ENCODE measurements at places on chromosomes 7 and 10. TPM values are rescaled to one million over a fixed set of nuclear protein-coding genes. Genes with fewer than 3 reads are reported as not detected.

The COL28A1 gene
- total RNA-seq, result 0.49 TPM

The ST8SIA6 gene
- total RNA-seq, result 0.60 TPM

The PDK4 gene
- 1.2 TPM for total RNA-seq

DNA sequence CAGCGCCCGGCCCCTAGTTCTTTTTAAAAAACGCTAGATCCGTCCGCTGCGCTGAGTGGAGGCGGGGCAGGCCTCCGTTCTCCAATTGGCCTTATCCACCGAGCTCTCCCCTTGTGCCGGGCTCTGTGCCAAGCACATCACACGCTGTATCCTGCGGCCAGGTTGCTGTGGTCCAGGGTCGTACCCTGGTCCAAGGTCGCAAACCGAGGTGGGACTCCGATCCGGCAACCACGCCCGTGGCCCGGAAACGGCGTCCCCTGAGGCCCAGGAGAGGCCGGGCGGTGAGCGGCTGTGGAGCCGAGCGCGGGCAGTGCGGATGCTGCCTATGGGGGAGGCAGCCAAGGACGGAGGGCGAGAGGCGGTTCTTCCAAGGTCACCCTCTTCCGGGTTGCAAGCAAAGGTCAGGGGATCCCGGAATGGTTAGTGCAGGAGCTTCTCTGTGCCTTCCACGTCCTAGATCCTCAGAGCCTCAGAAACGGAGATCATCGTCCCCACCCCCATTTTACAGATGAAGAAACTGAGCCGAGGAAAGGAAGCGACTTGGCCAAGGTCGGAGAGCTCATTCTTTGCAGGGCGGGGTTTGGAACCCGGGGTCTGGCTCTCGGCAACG is 72.4 kb upstream of the LRRC4 start:
- H3K27ac ChIP-seq, result no peak overlapping the region
- peaks cover 6% of the 10 kb centered on the region for H3K4me1 ChIP-seq
- H3K27me3 ChIP-seq, result no peaks in the 10 kb centered on the region
- no peak for DNase-seq
- H3K4me3 ChIP-seq, result peak overlapping the region; percentile 56
- no peaks in the 10 kb centered on the region for H3K36me3 ChIP-seq

DNA sequence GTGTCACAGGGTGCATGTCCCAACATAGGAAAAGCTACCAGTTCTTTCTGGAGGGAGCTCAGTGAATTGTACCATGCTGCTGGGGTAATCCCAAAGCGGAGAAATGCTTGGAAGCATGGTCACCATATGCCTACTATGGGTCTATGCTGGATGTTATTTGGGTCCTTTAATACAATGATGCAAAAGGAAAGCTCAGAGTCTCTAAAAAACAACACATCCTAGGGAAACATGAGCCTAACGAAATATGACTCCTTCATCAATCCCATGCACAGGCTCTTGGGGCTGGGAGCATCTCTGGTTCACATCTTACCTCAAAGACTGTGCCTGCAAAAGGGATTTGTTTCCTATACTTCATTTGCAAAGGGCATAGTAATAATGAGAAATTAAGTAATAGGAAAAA is 65.2 kb downstream of the CUBN start:
- H3K36me3 ChIP-seq, result no peaks in the 10 kb centered on the region
- H3K4me3 ChIP-seq, result no peak overlapping the region
- no peak for DNase-seq
- H3K4me1 ChIP-seq, result peaks cover 8% of the 10 kb centered on the region
- H3K27ac ChIP-seq, result no peak overlapping the region
- no peaks in the 10 kb centered on the region for H3K27me3 ChIP-seq

GRCh38 chr10:96577069-96577468 is 9.7 kb downstream of the TM9SF3 start:
- H3K4me3 ChIP-seq, result no peak overlapping the region
- H3K27ac ChIP-seq, result no peak overlapping the region
- H3K27me3 ChIP-seq, result no peaks in the 10 kb centered on the region
- DNase-seq, result no peak
- no peaks in the 10 kb centered on the region for H3K36me3 ChIP-seq
- peaks cover 5% of the 10 kb centered on the region for H3K4me1 ChIP-seq

The MRC1 gene
- total RNA-seq, result 0.51 TPM

DNA sequence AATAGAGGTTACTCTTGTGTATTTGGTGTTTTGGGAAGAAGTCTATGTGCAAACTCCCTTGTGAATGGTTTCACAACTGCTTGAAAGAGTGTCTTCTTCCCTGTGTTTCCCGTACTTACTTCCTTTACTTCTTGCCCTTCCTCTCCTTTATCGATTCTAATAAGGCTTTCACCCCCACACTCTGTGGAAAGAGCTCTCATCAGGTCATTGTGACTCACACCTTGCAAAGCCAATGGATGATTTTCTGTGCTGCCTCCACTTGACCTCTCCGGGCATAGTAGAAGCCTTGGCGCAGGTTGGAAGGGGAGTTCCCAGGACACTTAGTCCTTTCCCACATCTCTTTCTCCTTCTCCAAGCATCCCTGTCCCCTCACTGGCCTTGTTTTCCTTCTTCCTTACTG is 6.2 kb upstream of the TSPAN15 start:
- H3K27me3 ChIP-seq, result no peaks in the 10 kb centered on the region
- DNase-seq, result no peak
- H3K4me1 ChIP-seq, result no peaks in the 10 kb centered on the region
- H3K27ac ChIP-seq, result no peak overlapping the region

DNA sequence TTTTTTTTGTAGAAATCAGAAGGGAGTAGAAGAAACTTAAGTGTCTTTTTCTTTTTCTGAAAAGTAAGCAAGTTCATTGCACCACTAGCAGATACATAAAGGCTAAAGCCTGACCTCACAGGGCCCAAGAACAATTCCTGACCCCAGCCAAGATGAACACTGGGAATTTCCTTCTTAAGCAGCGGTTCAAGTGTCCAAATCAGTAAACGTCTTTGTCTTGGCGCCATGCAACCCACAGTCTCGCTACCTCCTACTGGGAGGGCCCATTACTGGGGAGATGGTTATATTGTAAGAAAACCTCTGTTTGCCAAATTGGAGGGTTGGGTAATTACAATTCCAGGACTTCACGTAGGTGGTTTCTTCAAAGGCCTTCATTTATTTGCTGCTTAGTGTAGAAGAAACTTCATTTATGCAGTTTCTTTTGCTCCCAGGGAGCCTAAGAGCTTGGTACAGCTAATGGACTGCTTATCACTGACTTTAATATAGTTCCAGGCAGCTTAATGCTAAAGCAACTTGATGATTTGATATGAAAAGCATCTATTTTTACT is 58.3 kb upstream of the ADRB1 start:
- no peak for DNase-seq
- no peak overlapping the region for H3K4me3 ChIP-seq
- no peaks in the 10 kb centered on the region for H3K36me3 ChIP-seq
- peaks cover 3% of the 10 kb centered on the region for H3K27me3 ChIP-seq
- H3K4me1 ChIP-seq, result peaks cover 8% of the 10 kb centered on the region
- no peak overlapping the region for H3K27ac ChIP-seq

The TCAF2 gene
- total RNA-seq, result 20.3 TPM

The CALHM1 gene
- not detected for total RNA-seq

- H3K27me3 ChIP-seq, result no peaks in the 10 kb centered on the region
- H3K27ac ChIP-seq, result no peak overlapping the region
- H3K4me1 ChIP-seq, result no peaks in the 10 kb centered on the region
- H3K4me3 ChIP-seq, result no peak overlapping the region
- no peaks in the 10 kb centered on the region for H3K36me3 ChIP-seq
- no peak for DNase-seq
Observed at GRCh38 chr10:1980459-1980858, 243.1 kb upstream of the ADARB2 start.

The DPCD gene
- 5.1 TPM for total RNA-seq

DNA sequence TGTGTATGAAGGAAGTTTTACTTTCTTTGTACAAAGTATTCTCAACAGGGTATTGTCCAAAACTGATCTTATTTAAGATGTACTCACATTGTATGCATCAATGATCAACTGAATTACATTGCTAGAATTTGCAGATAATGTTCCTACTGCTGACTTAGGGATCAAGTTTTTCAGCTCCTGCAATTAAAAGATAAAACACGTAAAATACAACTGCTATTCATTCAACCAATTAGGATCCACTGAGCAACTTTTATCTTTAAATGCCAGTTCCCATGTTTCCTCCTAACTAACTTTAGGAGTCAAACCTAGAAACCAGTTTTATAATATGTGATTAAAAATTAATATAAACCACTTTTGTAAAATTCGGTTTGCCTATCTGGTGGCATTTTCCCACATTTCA is 35.9 kb downstream of the ITGB1 start:
- peaks cover 7% of the 10 kb centered on the region for H3K4me1 ChIP-seq
- no peaks in the 10 kb centered on the region for H3K27me3 ChIP-seq
- H3K36me3 ChIP-seq, result peaks cover 29% of the 10 kb centered on the region

The PTN gene
- not detected for total RNA-seq

GRCh38 chr10:103595933-103596726 is 102.6 kb downstream of the NEURL1 start:
- H3K27me3 ChIP-seq, result no peaks in the 10 kb centered on the region
- no peaks in the 10 kb centered on the region for H3K36me3 ChIP-seq

The FANK1 gene
- total RNA-seq, result not detected

The CTBP2 gene
- total RNA-seq, result 1.4 TPM

- H3K36me3 ChIP-seq, result no peaks in the 10 kb centered on the region
- no peak overlapping the region for H3K4me3 ChIP-seq
Observed at GRCh38 chr10:118092209-118092608, 45.5 kb upstream of the RAB11FIP2 start.

The IDI1 gene
- total RNA-seq, result 23.4 TPM

GRCh38 chr7:135763261-135763660 is 14.6 kb upstream of the FAM180A start:
- H3K4me1 ChIP-seq, result no peaks in the 10 kb centered on the region
- no peak overlapping the region for H3K27ac ChIP-seq
- H3K4me3 ChIP-seq, result no peak overlapping the region
- DNase-seq, result no peak
- no peaks in the 10 kb centered on the region for H3K27me3 ChIP-seq

DNA sequence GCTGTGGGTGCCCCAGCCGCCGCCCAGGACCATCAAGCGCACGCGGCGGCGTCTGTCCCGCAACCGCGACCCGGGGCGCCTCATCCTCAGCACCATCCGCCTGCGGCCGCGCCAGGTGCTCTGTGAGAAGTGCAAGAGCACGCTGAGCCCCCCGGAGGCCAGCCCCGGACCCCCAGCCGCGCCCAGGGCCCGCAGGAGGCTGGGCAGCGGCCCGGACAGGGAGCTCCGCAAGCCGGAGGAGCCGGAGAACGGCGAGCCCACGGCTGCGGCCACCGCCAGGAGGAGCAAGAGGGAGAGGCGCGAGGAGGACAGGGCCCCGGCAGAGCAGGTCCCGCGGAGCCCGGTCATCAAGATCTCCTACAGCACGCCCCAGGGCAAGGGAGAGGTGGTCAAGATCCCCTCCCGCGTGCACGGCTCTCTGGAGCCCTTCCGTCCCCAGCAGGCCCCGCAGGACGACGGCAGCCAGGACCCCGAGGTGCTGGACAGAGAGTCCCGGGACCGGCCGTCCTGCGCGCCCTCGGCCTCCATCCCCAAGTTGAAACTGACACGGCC is 8.0 kb downstream of the PWWP2B start:
- H3K36me3 ChIP-seq, result peaks cover 31% of the 10 kb centered on the region
- H3K27ac ChIP-seq, result no peak overlapping the region
- H3K4me3 ChIP-seq, result no peak overlapping the region
- no peak for DNase-seq

- H3K27ac ChIP-seq, result no peak overlapping the region
- H3K27me3 ChIP-seq, result no peaks in the 10 kb centered on the region
- H3K4me3 ChIP-seq, result no peak overlapping the region
- H3K36me3 ChIP-seq, result no peaks in the 10 kb centered on the region
- DNase-seq, result no peak
- no peaks in the 10 kb centered on the region for H3K4me1 ChIP-seq
Observed at GRCh38 chr7:11082552-11083213, 109.0 kb downstream of the PHF14 start.

The TMEM139 gene
- 0.51 TPM for total RNA-seq

GRCh38 chr7:7496311-7496710 is 39.4 kb downstream of the COL28A1 start:
- H3K27ac ChIP-seq, result no peak overlapping the region
- H3K4me3 ChIP-seq, result no peak overlapping the region
- DNase-seq, result no peak
- H3K36me3 ChIP-seq, result no peaks in the 10 kb centered on the region

DNA sequence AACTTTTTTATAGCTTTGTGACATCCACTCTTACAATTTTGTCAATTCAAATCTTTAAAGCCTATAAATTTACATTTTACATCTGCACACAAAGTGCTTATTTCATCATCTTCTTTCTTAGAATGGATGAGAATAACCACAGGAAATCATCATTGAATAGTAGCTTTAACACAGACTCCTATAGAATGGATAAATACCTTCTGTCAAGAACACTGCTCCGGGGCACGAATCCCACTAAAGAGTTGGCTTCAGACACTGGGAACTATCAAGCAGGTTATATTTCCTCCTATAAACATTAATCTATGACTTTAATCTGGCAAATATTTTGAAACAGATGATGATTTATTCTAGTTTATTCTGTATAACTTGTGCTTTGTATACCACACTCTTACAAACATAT is 269.7 kb upstream of the TPK1 start:
- no peak for DNase-seq
- H3K36me3 ChIP-seq, result no peaks in the 10 kb centered on the region
- no peaks in the 10 kb centered on the region for H3K27me3 ChIP-seq
- H3K4me1 ChIP-seq, result no peaks in the 10 kb centered on the region

- DNase-seq, result no peak
- H3K36me3 ChIP-seq, result no peaks in the 10 kb centered on the region
- H3K4me3 ChIP-seq, result no peak overlapping the region
Observed at GRCh38 chr7:45596665-45597095, 22.5 kb downstream of the ADCY1 start.

The PRSS2 gene
- not detected for total RNA-seq

The DPP6 gene
- total RNA-seq, result not detected
